GM23338 (cell line): ENCODE measurements at places on chromosomes 16 and 17. TPM values are rescaled to one million over a fixed set of nuclear protein-coding genes. Genes with fewer than 3 reads are reported as not detected.

- no peaks in the 10 kb centered on the region; the same call in 1 of the 2 replicates for H3K36me3 ChIP-seq
- peak; percentile 71 for DNase-seq
- H3K4me3 ChIP-seq = peak overlapping the region; percentile 93
- peaks cover 8% of the 10 kb centered on the region; the same call in 1 of the 2 replicates for H3K27me3 ChIP-seq
- H3K4me1 ChIP-seq = peaks cover 23% of the 10 kb centered on the region
- no peak overlapping the region for H3K27ac ChIP-seq
Measured at GRCh38 chr17:47695429-47696376, 1.7 kb downstream of the TBKBP1 start.

DNA sequence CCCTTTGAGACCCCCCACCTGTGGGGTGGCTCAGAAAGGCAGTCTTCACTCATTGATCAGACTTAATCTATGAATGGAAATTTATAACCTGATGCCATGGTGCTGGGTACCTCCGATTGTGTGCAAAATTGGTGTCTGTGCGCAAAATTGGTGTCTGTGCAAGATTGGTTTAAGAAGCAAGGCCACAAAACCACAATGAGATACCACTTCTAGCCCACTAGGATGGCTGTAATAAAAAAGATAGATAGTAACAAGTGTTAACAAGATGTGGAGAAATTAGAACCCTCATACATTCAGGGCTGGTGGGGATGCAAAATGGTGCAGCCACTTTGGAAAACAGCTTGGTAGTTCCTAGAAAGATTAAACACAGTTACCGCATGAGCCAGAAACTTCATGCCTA is 13.9 kb upstream of the CSNK2A2 start:
- H3K27me3 ChIP-seq = no peaks in the 10 kb centered on the region
- no peaks in the 10 kb centered on the region for H3K36me3 ChIP-seq
- DNase-seq = no peak
- H3K27ac ChIP-seq = no peak overlapping the region

- no peak overlapping the region for H3K27ac ChIP-seq
- peaks cover 5% of the 10 kb centered on the region; the same call in 1 of the 2 replicates for H3K27me3 ChIP-seq
- DNase-seq = no peak
- H3K4me3 ChIP-seq = peak overlapping the region; percentile 70
Measured at GRCh38 chr17:21253646-21254441, 634 bp upstream of the NATD1 start.

- peak; percentile 76 for DNase-seq
- no peak overlapping the region for H3K27ac ChIP-seq
Measured at GRCh38 chr16:85168732-85169256, 56.5 kb upstream of the CIBAR2 start.

DNA sequence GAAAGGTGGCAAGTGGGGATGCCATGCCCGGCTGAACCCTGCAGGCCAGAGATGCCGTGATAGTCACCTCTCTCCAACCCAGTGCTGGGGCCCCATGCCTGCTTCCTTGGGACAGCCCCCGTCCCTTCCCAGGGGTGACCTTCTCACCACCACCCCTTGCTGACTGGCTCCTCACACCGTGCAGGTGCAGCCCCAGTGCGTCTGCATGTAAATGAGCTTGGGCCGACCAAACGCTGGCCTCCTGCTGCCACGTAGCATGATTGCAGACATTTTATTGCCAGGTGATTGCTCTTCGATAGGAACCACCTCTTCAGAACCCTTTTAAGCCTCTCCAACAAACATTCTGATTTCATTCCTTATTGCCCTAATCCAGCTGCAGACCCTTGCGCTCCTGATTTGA is 32.5 kb downstream of the ASIC2 start:
- peak; percentile 37 for DNase-seq
- H3K27me3 ChIP-seq = no peaks in the 10 kb centered on the region
- H3K4me1 ChIP-seq = peaks cover 13% of the 10 kb centered on the region; the same call in 1 of the 2 replicates
- H3K27ac ChIP-seq = no peak overlapping the region
- no peak overlapping the region for H3K4me3 ChIP-seq
- no peaks in the 10 kb centered on the region for H3K36me3 ChIP-seq

- no peaks in the 10 kb centered on the region for H3K27me3 ChIP-seq
- no peaks in the 10 kb centered on the region for H3K36me3 ChIP-seq
- no peak overlapping the region for H3K4me3 ChIP-seq
- no peak overlapping the region for H3K27ac ChIP-seq
- no peak for DNase-seq
- peaks cover 21% of the 10 kb centered on the region for H3K4me1 ChIP-seq
Measured at GRCh38 chr16:75342308-75342811, 90.9 kb upstream of the BCAR1 start.

DNA sequence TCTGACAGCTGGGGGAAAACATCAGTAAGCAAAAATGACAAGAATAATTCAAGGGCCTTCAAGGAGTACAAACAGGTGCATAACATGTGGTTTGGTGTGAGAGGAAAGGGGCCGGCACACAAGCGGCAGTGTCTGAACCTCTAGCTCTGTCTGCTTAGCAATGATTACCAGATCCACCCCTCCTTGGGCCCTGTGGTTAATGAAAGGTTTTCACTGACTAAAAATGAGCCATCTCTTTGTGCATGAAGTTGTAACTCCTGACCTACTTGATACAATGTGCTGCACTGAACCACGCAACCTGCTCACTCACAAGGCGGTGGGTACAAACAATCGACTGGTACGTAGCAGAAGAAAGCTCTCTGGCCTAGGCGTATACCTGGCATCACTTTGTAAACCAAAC is 15.1 kb downstream of the FAM117A start:
- no peak overlapping the region for H3K27ac ChIP-seq
- H3K36me3 ChIP-seq = no peaks in the 10 kb centered on the region
- no peak overlapping the region for H3K4me3 ChIP-seq
- peaks cover 10% of the 10 kb centered on the region for H3K4me1 ChIP-seq

DNA sequence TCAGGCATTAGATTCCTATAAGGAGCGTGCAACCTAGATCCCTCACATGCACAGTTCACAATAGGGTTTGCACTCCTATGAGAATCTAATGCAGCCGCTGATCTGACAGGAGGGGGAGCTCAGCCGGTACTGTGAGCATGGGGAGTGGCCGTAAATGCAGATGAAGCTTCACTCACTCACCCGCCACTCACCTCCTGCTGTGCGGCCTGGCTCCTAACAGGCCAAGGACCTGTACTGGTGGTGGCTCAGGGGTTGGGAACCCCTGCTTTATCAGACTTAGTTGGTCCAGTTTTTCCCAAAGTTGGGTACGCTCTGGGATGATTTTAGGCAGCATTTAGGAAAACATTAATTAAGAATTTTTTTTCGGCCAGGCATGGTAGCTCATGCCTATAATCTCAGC is 103.8 kb downstream of the MARF1 start:
- H3K27me3 ChIP-seq = no peaks in the 10 kb centered on the region
- H3K4me3 ChIP-seq = no peak overlapping the region
- peak; percentile 80 for DNase-seq
- H3K27ac ChIP-seq = no peak overlapping the region; the same call in 1 of the 2 replicates

- H3K4me3 ChIP-seq = no peak overlapping the region
- no peak for DNase-seq
- peaks cover 9% of the 10 kb centered on the region; the same call in 1 of the 2 replicates for H3K4me1 ChIP-seq
- H3K27me3 ChIP-seq = no peaks in the 10 kb centered on the region
- no peaks in the 10 kb centered on the region for H3K36me3 ChIP-seq
- H3K27ac ChIP-seq = no peak overlapping the region
Measured at GRCh38 chr16:66134875-66135274, 231.6 kb upstream of the CDH5 start.

DNA sequence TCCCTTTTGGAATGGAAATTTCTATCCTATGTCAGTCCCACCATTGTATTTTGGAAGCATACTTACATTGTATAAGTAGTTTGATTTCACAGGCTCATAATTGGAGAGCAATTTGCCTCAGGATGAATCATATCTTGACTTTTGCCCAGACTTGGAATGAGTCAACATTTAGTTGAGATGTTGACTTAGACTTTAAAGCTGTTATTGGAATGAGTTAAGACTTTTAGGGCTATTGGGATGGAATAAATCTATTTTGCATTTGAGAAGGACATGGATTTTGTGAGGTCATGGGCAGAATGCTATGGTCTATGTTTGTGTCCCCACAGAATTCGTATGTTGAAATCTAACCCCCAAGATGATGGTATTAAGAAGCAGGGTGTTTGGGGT is 12.2 kb upstream of the ZNF594 start:
- no peak overlapping the region for H3K27ac ChIP-seq
- no peaks in the 10 kb centered on the region for H3K36me3 ChIP-seq
- no peak for DNase-seq
- no peak overlapping the region for H3K4me3 ChIP-seq

- DNase-seq = no peak
- no peak overlapping the region for H3K27ac ChIP-seq
- H3K4me1 ChIP-seq = peaks cover 3% of the 10 kb centered on the region; the same call in 1 of the 2 replicates
- H3K4me3 ChIP-seq = no peak overlapping the region
Measured at GRCh38 chr16:84541999-84542817, 37.7 kb upstream of the MEAK7 start.

DNA sequence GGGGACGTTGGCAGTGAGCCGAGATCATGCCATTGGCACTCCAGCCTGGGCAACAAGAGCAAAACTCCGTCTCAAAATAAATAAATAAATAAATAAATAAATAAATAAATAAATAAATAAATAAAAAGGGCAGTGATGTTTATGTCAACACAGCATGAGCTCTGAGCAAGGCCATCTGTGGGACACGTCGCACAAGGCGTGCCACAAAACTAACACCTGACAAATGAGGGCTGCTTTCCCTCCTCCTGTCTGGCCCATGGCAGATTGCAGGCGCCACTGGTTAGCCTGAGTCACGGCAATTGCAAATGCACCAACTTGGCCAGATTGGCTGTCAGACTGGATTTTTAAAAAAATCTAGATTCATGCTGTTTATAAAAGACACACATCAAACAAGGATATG is 25.9 kb upstream of the SPNS3 start:
- no peaks in the 10 kb centered on the region for H3K27me3 ChIP-seq
- no peak for DNase-seq
- H3K36me3 ChIP-seq = no peaks in the 10 kb centered on the region
- H3K4me1 ChIP-seq = peaks cover 4% of the 10 kb centered on the region; the same call in 1 of the 2 replicates

DNA sequence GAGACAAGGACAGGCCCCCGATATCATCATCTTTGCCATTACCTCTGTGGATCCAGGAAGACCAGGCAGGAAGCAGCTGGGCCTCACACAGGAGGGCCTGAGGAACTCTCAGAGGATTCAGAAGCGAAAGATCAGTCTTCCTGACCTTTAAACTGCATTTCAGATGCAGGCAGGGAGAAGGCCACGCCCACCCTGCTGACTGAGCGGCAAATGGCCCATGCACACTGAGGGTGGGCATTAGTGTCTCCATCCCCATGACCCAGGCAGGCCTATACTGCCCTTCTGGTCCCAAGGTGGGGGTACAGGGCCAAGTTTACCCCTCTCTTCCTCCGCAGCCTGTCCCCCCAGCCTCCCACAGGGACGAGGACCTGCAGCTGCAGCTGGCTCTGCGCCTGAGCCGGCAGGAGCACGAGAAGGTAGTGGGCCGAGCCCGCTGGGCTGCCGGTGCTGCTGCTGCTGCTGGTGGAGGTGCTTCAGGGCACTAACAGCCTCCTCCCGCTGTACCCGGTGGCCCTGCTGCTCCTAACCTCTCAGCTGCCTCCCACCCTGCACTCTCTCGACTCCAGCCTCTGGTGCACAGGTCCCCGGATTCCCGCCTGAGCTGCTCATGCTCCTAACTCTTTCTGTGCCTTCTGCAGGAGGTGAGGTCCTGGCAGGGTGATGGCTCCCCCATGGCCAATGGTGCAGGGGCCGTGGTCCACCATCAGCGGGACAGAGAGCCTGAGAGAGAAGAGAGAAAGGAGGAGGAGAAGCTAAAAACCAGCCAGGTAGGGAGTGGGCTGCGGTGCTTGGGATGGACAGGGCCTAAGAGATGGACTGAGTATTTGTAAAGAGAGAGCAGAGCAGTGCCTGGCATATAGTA is 6.2 kb downstream of the EPN3 start:
- peaks cover 21% of the 10 kb centered on the region; the same call in 1 of the 2 replicates for H3K4me1 ChIP-seq
- H3K27ac ChIP-seq = no peak overlapping the region
- no peaks in the 10 kb centered on the region for H3K36me3 ChIP-seq
- no peak for DNase-seq

GRCh38 chr16:85359147-85359822 is 247.0 kb upstream of the CIBAR2 start:
- H3K4me1 ChIP-seq = no peaks in the 10 kb centered on the region
- H3K27ac ChIP-seq = no peak overlapping the region
- no peak for DNase-seq

DNA sequence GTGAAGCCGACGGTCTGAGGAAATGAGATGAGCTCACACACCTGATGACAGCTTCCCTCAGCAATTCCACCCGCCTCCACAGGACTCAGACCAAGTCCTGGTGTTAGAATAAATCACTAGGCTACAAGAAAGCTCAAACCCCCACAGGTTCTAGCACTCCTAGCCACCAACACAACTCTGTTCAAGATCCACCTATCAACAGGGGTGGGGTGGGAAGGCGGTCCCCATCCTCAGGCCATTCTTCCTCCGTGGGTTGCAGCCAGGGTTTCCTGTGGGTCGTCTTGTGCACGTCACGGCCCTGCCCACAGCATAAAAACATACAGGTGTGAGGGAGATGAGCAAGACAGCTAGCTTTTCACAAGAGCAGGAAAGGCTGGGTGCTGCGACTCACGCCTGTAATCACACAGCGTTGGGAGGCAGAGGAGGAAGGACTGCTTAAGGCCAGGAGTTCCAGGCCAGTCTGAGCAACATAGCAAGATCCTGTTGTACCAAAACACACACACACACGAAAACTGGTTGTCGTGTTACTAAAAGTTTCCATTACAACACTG is 81.1 kb downstream of the ANKRD11 start:
- DNase-seq = no peak
- no peaks in the 10 kb centered on the region for H3K36me3 ChIP-seq
- H3K27ac ChIP-seq = peak overlapping the region; percentile 81; the same call in 1 of the 2 replicates
- H3K4me1 ChIP-seq = peaks cover 75% of the 10 kb centered on the region

- DNase-seq = no peak
- no peak overlapping the region for H3K27ac ChIP-seq
- H3K4me1 ChIP-seq = no peaks in the 10 kb centered on the region
- H3K36me3 ChIP-seq = no peaks in the 10 kb centered on the region
- H3K27me3 ChIP-seq = no peaks in the 10 kb centered on the region
Measured at GRCh38 chr17:74235040-74235581, 21.7 kb downstream of the TTYH2 start.

Gene PTX4
- not detected in 2 replicates for polyA plus RNA-seq

Gene CHST4
- 4.3 and 5.5 TPM in 2 replicates for polyA plus RNA-seq

Gene NPIPA2
- 21.3 TPM in 2 replicates for polyA plus RNA-seq

Gene G6PC1
- polyA plus RNA-seq = not detected in 2 replicates

Gene OR3A3
- not detected in 2 replicates for polyA plus RNA-seq

Gene MMP2
- polyA plus RNA-seq = 25.2 and 25.6 TPM in 2 replicates

Gene MT3
- polyA plus RNA-seq = not detected in 2 replicates

Gene TERB1
- not detected in 2 replicates for polyA plus RNA-seq

Gene NEURL4
- polyA plus RNA-seq = 6.3 and 6.7 TPM in 2 replicates

Gene BAHCC1
- polyA plus RNA-seq = 0.17 and 0.24 TPM in 2 replicates

Gene C17orf50
- 0.37 and 0.74 TPM in 2 replicates for polyA plus RNA-seq

Gene CLEC10A
- not detected in 2 replicates for polyA plus RNA-seq
